ENCODE measurements at places on chromosomes 12 and 14. TPM values are rescaled to one million over a fixed set of nuclear protein-coding genes. Genes with fewer than 3 reads are reported as not detected.

KRT79 gene
- total RNA-seq, result not detected

CEP170B gene
- 14.6 TPM for total RNA-seq

PSMA3 gene
- 28.7 TPM for total RNA-seq

AQP2 gene
- not detected for total RNA-seq

ACOT6 gene
- total RNA-seq, result not detected

RNASE1 gene
- 0.75 TPM for total RNA-seq

PUS1 gene
- 8.0 TPM for total RNA-seq

TAS2R7 gene
- total RNA-seq, result not detected

COCH gene
- 0.15 TPM for total RNA-seq

PPP1R1A gene
- total RNA-seq, result not detected

ANO4 gene
- 0.08 TPM for total RNA-seq

EXOC3L4 gene
- not detected for total RNA-seq

KIF26A gene
- 0.23 TPM for total RNA-seq

SLC5A8 gene
- total RNA-seq, result not detected

GPRC5D gene
- 0.12 TPM for total RNA-seq

CAMKK2 gene
- total RNA-seq, result 10.4 TPM

SLC4A8 gene
- total RNA-seq, result 0.08 TPM

SLC41A2 gene
- total RNA-seq, result 20.2 TPM

OTUB2 gene
- total RNA-seq, result 1.5 TPM

SYT1 gene
- total RNA-seq, result 22.9 TPM
